ENCODE measurements at places on chromosomes 4 and X.

GRCh38 chrX:31200430-31200829 lies 128.6 kb upstream of the FTHL17 start:
- no peak for DNase-seq

- no peak for DNase-seq
These were observed 153.6 kb upstream of the INTU start for GRCh38 chr4:127479031-127479622.

- no peak for DNase-seq
These were observed 333.0 kb downstream of the ADGRL3 start for GRCh38 chr4:61533140-61533539.

GRCh38 chr4:87044511-87045233 lies 109.9 kb downstream of the AFF1 start:
- no peak for DNase-seq

DNA sequence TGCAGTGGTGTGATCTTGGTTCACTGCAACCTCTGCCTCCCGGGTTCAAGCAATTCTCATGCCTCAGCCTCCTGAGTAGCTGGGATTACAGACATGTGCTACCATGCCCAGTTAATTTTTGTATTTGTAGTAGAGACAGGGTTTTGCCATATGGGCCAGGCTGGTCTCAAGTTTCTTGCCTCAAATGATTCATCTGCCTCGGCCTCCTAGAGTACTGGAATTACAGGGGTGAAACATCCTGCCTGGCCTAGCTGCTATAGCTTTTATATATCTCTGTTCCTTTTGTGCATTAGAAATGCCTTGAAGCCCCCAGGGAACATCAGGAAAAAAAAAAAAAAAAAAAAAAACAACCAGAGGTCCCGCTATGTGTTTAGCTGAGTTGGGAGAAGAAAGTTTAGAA lies 34.8 kb downstream of the UBE2K start:
- no peak for DNase-seq

- no peak for DNase-seq
These were observed 142.3 kb upstream of the F9 start for GRCh38 chrX:139388254-139388653.

DNA sequence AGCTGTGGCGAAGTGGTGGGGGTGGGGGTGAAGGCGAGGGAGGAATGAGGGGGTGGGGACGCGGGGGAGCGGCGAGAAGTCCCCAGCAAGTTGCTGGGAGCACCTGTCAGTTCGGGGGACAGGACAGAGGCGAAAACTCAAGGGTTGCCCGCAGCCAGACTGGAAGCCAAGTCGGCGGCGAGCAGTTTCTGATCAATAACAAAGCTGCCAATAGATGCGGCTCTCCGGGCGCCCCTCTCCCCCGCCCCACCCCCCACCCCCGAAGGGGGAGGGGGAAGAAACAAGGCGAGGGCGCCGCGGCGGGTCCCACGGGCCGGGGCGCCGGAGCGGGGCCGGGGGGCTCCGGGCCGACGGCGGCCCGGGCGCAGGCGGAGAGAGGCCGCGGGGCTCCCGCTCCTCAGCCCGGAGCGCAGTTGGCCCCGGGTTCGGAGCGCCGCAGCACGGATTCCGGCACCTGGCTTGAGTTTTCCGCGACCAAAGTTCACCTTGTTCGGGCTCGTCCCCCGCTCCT lies 379 bp downstream of the PDGFC start:
- no peak for DNase-seq

- peak; percentile 32 for DNase-seq
These were observed 612 bp downstream of the MAGED2 start for GRCh38 chrX:54808109-54808604.

- no peak for DNase-seq
These were observed 4.8 kb downstream of the ADAMTS3 start for GRCh38 chr4:72564184-72564583.

DNA sequence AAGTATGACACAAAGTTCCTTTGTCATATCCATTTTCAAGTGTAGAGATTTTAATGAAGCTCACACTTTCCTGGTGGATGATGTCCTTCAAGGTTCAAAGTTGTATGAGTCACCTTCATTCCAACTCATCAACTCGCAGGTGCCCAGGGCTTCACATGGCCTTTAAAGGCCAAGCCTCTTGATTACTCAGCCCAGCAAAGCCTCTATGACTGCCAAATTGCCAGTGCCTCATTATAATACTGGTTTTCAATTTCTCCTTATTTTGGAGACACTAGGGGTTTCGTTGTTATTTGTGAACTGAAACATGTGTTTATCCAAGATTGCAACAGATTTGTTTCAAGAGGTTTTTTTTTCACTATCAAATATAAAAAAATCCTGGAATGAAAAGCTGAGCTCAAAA lies 45.9 kb upstream of the PPP3CA start:
- no peak for DNase-seq

DNA sequence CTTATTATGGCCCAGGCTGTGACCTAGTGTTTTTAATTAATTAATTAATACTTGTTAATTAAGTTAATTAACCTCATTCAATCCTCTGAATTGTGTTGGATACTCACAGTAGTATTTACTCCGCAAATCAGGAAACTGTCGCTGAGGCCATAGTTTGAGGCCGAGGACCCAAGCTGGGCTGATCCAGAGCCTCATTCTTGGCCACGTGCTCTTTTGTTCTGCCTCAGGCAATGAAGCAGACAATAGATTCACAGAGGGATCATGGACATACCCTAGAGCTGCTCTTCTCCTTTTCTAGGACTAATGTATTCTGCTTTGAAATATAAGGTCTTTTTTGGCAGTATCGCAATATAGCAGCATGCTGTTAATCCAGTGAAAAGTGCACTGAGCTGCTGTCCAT lies 24.0 kb upstream of the SNCA start:
- DNase-seq: no peak

DNA sequence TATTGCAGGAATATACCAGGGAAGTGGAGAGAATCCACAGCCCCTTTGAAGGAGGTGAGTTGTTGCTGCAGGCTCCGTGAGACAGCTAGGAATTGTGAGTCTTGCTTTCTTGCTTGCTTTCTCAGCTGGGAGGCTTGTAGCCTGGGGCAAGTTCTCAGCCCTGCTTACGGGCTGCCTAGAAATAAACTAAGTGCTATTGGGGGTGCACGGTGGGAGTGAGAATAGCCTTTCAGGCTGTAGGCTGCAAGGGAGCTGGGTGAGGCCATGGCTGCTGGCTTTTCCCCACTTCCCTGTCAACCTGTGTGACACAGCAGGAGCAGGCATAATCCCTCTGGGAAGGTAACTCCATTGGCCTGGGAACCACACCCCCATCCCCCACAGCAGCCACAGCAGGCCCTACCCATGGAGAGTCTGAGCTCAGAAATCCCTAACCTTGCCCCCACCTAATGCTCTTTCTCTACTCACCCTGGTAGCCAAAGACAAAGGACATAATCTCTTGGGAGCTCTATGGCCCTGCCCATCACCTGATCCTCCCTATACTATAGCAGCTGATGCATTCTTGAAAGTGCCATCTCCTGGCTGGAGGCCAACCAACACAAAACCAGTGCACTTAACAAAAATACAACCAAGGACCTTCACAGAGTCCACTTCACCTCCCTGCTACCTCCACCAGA lies 113.0 kb downstream of the MMRN1 start:
- no peak for DNase-seq

DNA sequence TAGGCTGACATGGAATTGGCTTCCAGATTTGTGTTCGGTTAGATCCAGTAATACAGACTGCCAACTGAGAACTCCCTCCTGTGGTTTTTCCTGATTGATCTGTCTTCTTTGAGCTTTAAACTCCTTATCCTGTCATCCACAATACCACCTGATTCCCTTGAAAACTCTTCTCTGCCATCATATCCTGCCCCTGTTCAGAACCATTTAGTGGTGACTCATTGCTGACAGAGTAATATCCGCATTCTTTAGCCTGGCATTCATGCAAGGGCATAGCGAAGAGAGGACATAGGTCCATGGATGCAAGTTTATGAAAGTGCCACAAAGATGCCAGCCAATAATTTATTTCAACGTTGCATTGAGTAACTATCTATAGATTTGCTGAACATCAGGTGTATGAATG lies 76.6 kb downstream of the ITIH6 start:
- DNase-seq: no peak

DNA sequence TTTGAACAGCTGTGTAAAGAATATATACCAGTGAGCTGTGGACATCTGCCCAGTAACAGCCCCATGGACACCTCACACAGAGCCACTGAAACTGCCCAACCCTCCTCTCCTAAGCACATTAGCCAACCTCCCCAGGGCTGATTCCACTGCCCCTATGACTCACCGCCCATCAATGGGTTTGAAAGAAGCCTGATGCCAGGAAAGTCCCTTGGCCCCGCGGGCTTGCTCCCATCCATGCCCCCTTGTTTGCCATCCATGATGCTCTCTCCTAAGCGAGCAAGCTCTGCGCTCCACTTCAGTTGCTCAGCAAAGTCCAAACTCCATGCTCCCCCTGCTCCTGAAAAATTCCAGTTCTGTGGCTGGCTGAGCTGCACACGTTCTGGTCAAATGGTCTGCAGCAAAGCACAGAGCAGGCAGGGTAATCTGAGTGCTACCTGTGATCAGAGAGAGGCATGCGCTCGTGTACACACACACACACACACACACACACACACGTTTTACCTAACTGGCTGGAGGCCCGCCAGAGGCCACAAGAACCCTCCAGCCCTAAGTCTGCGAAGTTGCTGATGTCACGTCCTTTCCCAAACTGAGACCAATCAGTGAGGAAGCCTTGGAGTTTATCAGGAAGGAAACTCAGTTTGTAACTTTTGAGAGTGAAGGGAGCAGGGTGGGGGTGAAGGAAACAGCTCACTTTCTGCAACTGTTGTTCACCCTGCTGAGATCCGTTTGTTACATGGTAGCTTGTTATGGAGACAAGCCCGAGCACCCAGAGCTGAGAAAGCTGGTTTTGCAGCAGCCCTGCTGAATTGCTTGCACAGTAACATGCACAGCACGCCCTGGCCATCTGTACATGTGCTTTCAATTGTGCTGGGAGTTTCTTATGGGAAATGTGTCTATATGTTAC lies at the start of gene ASB9:
Gene ASB9, minus strand, starts transcription at position 466 of the 904 bp plus-strand sequence. Its CDS starts 209 bp downstream, at position 257.
- peak; percentile 3 for DNase-seq

- DNase-seq: no peak
These were observed 87.4 kb downstream of the ZXDA start for GRCh38 chrX:57822818-57823217.

DNA sequence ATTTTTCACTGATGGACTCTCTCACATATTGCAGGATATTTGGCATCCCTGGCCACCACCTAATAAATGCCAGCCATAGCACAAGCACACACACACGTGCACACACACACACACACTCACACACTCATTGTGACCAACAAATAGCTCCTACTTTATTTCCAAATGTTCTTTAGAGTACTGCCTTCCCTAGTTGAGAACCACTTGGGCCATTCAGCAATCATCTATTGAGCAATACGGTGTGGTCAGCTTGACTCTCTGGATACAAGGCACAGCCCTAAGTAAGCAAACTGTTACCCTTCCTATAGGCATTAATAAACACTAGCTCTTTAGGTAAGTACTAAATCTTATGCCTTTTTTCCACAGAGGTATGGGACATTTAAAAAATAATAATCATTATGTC lies 21.1 kb downstream of the CORIN start:
- DNase-seq: no peak

- no peak for DNase-seq
These were observed 50.7 kb downstream of the CLDN34 start for GRCh38 chrX:10017872-10018271.

- DNase-seq: no peak
These were observed 34.5 kb upstream of the ALG13 start for GRCh38 chrX:111646515-111646914.

- no peak for DNase-seq
These were observed 17.1 kb upstream of the DTHD1 start for GRCh38 chr4:36264207-36264826.

GRCh38 chrX:123691776-123692175 lies 41.1 kb downstream of the THOC2 start:
- no peak for DNase-seq

- no peak for DNase-seq
These were observed 158.6 kb downstream of the PAPSS1 start for GRCh38 chr4:107561481-107561880.

GRCh38 chr4:70158576-70158975 lies 4.5 kb downstream of the PRR27 start:
- DNase-seq: no peak

- no peak for DNase-seq
These were observed 2.8 kb downstream of the STAG2 start for GRCh38 chrX:123964156-123964834.

DNA sequence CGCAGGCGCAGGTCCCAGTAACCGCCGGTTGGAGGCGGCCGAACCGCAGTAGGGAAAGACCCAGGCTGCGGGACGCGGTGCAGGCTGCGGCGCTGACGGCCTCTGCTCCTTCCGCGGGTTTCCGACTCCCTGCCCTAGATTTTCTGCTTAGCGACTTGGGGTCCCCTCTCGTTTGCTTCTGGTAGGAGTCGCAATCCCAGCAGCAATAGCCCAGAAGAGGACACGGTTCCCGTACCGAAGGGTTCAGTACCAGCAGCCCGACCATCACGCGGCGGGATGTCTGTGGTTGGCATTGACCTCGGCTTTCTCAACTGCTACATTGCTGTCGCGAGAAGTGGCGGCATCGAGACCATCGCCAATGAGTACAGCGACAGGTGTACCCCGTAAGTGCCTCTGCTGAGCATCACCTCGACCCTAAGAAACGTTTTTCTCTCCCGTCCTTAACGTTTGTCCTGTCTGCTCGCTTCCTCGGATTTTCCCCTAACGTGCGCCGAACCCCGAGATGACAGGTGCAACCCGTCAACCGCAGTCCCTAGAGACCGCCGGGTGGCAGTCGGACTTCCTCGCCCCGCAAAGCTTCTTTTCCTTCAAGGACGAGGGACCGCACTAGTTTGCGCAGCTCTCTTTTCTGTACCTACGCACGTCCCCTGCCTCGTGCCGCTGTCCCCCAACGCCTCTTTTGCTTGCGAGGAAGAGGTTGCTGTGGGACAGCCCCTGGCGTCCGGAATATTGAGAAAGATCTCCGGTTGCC lies at the start of gene HSPA4L:
Gene HSPA4L, plus strand, starts transcription at position 48 of the 751 bp plus-strand sequence. Its CDS starts 229 bp downstream, at position 277.
- DNase-seq: peak; percentile 60

GRCh38 chr4:87074121-87074488 lies 139.3 kb downstream of the AFF1 start:
- no peak for DNase-seq

DNA sequence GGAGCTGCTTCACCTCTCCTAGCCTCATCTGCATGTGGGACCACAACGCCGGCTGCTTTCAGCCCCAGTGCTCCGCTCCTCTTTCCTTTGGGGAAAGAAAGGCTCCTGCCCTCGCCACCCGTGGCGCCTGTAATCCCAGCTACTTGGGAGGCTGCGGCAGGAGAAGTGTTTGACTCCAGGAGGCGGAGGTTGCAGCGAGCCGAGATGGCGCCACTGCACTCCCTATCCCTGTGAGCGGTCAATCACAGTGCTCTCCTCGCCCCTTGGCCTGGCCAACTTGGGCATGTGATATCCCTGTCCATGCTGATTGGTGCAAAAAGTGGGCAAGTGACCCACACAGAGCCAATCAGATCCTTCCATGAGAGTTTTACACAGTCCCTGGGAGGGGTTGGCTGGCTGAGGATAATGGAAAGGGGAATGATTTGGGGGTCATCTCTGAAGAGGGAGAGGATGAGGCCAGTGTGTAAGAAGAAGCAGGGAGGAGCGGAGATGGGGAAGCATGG lies 56.2 kb downstream of the WFS1 start:
- no peak for DNase-seq

GRCh38 chr4:182142176-182143085 lies 100.8 kb upstream of the TENM3 start:
- DNase-seq: no peak

GRCh38 chr4:162011089-162011488 lies 152.7 kb downstream of the FSTL5 start:
- no peak for DNase-seq
